Stimulated activated CD8-positive, alpha-beta memory T cell treated with anti-CD3 and anti-CD28 coated beads, Interleukin-4, amount 100 ng/mL, for 1 hour (primary cell): ENCODE measurements at places on chromosomes 1 and 21.

GRCh38 chr1:14031461-14031860, 331.5 kb downstream of the PRDM2 start:
- no peak for DNase-seq

DNA sequence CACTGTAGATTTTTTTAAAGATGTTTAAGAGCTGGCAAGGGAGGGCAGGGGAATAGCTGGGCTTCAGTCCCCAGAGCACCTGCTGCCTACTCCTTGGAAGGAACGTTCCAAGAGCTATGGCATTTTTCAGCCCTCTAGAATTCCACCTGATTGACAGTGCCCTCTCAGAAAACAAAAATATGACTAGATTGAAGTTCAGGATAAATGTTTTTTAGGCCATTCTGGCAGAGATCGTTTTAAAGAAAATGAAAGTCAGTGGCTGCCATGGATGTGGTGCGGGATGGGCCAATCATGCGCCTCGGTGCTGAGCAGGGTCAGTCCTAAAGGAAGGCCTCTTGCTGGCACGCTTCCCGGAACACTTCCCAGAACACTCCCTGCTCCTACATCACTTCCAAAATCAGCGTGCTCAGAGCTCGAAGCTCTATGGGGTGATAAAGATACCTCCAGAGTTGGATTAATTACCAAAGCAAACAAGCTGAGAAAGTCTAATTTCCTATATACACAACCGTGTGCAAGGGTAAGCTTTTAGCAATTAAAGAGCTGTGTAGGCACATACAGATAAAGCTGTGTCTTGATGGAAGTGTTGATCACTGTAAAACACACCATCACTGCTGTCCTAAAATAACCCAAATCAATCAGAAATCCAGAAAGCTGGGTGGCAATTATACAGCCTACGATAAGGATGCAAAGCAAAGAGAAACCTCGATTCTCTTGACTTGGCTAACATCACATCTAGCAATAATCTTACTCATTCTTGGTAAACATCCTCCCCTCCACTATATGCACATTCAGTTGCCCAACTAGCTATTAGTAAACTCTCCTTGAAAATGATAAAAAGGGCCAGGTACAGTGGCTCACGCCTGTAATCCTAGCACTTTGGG, 34.6 kb downstream of the TGFBR3 start:
- DNase-seq = no peak

DNA sequence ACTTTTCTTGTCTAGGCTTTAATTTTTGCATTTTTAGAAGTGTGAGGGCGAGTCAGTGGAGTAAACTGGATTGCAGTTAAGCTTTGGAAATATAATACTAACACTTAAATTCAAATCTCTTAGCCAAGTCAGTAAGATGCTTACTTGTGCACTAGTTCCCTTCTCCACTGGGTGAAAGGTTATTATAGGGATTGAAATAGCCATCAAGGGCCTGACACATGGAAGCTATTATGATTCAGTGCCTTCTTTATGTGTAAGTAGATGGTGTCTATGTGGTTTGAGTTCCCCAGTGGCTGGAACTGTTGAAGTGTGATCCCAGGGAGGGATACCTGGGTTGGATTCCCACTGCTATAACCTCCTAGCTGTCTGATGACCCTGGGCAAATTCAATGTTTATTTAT, 24.7 kb upstream of the DMRTA2 start:
- DNase-seq = no peak

DNA sequence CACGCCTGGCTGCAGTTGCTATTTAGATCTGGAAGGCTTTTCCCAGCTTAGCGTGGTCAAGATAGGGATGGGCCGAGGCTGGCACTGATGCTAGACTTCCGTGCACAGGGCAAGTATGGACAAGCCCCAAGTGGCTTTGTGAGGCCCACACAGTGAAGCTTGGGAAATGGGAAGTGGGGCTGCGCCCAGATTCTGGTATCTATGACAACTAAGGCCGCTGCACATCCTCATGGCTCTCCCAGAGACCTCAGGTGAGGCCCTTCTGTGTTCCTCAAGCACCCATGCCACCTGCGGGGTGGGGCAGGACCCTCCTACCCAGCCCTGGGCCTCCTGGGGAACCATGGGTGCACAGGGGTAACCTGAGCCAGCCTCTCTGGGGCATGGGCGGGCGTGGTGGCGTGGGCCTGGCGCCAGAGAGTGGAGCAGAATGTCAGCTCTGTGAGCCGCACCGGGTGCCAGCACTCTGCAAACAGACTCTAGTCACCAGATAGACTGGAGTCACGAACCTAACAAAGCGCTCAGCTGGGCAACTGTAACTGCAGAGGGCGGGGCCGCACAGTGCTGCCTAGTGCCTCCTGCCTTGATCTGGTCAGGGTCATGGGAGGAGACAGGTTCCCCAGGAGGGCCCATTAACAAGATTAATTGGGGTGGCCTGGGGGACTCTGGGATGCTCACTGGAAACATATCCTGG, 46.4 kb downstream of the ELF3 start:
- DNase-seq = no peak

- no peak for DNase-seq
Observed at GRCh38 chr1:97050506-97050905, 328.9 kb downstream of the PTBP2 start.

GRCh38 chr1:228848406-228848805, 113.1 kb downstream of the RHOU start:
- DNase-seq = no peak

DNA sequence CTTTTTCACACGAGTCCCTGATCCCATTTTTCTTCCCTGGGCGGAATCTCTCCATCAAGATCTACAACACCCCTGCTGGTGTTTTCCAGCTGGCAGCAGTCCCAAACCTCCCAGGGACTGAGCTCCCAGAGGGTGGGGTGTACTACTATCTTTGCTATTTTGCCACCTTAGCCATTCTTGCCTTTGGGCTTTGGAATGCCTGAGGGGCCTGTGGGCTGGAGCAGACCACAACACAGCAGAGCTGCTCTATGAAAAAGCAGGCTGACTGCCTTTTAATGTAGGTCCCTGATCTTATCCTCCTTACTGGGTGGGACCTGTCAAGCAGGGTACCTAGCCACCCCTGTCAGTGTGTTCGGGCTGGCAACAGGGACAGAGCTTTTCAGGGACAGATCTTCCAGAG, 91.9 kb downstream of the KCNT2 start:
- DNase-seq = no peak
